HT-29 (cell line): ENCODE measurements at places on chromosomes 5 and 9.

GRCh38 chr9:36088020-36088419 is 48.5 kb upstream of the GLIPR2 start:
- no peak for DNase-seq

DNA sequence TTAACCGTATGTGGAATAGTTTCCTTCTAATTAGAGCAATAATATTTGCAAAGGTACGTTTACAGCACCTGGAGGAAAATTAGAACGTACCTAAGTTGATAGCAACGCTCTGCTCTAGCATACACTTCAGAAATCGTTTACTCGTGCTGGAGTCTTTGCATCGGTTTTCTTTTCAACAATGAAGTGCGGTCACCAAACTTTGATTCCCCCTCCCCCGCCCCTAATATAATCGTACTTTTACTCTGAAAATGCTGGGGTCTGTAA is 506 bp downstream of the ADAMTS19 start:
- no peak for DNase-seq

DNA sequence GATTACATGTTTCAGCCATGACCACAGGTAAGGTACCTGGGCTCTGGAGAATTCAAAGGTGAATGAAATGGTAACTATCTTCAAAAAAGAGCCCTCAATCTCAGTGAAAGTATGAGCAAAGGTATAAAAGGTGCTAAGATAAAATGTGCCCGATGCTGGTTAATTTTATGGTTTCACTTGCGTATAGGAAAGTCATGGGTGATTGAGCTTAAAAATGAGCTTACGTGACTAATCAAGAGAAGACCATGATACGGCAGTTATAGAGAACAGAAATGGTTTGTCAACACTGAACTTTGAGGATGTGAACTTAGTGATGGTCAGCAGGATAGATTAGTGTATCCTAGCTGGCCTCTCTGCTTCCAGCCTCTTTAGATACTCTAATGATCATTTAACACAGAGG is 320.1 kb downstream of the DEPDC1B start:
- no peak for DNase-seq

- no peak for DNase-seq
These were observed 155.8 kb upstream of the RAI14 start for GRCh38 chr5:34500236-34500847.

DNA sequence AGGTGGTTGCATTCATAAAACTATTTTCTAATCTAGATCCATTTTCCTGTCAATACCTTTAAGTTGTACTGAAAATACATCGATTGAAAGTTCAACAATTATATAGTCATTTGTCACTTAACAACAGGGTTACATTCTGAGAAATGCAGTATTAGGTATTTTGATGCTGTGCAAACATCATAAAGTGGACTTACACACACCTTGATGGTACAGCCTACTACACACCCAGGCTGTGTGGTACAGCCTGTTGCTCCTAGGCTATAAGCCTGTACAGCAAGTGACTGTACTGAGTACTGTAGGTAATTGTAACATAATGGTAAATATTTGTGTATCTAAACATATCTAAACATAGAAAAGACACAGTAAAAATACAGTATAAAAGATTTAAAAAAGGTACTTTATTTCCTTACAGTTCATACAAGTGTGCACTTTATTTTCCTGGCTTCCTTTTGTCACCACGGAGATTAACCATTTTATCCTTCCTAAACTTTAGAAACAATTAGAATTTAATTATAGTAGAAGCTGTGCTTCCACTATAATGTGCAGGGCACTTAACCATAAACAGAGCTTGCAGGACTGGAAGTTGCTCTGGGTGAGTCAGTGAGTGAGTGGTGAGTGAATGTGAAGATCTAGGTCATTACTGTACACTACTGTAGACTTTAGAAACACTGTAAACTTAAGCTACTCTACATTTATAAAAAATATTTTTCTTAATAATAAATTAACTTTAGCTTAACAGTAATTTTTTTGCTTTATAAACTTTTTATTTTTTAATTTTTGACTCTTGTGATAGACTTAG is 42.9 kb upstream of the MEF2C start:
- no peak for DNase-seq

DNA sequence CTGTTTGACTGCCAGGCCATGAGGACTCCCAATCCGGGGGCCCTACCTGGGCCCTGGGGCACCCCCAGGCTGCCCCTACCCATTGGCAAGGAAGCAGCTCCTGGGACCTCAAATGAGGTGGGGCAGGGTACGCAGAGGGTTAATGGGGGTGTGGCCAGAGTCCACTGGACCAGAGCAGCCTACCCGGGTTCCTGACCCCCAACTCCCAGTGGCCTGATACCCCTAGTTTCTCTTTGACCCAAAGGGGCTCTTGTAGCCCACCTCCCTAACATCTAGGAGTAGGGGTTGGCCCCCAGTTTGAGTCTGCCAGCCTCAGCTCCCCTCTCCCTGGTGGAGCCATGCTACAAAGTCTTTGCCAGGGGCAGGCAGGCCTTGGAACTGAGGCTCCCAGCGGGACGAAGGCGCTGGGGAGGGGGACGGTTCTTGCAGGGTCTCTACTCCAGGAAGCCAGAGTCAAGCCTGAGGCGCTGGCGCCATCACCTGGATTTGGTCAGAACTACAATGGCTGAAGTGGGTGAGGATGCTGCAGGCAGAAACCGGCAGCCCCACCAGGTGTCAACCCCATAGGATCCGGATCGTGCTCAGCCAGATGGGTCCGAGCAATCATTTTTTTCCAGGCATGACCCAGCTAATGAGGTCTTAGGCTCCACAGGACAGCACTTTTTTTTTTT is 8.4 kb upstream of the CERCAM start:
- DNase-seq, result no peak

GRCh38 chr9:34185778-34186551 is 7.1 kb downstream of the UBAP1 start:
- peak; percentile 83 for DNase-seq

DNA sequence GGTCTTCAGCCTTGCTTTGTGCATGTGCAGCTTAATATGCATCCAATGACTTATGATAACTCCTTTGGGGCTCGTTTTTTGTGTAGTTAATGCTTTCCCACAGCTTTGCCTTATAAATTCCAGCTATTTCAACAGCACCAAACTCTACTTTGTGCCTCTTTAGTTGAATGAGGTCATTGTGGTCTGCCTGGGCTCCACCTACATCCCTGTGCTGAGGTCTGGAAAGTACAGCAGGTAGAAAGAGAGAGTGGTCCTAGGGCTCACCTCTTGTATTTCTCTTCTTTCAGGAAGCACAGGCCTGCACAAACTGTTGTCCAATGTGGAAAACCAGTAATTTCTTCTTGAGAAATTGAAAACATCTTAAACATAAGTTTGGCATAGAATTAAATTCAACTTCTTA is 167.2 kb downstream of the XRCC4 start:
- DNase-seq, result no peak

DNA sequence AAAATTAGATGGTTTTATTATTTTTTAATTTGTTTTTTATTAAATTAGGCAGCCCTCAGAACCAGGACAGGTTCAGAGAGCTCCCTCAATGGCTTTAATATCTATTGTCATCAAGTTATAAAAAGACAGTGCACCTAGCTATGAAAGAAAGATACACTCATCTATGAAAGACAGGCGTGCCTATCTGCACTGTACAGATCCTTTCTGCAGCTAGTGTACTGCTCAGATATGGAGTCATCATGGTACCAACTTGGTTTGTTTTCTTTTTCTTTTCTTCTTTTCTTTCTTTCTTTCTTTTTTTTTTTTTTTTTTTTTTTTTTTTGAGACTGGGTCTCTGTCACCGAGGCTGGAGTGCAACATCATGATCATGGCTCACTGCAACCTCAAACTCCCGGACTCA is 54.8 kb upstream of the GPBP1 start:
- no peak for DNase-seq

DNA sequence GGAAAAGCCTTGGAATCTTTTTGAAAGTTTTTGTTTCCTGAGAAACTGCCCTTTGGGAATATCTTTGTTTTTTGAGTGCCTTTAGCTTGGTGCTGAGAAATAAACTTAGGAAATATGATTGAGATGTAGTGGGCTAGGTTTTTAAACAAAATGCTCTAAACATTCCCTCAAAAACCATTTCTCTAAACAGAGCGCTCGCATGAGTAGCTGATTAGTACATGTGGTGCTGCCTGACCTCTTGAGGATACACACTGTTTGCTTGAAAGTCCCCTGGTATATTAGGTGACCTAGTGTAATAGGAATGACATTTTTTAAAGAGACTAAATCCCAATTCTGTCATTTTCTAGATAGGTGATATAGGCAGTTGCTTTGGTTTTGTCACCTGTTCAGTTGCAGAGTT is 132.3 kb downstream of the ADAMTSL1 start:
- no peak for DNase-seq

DNA sequence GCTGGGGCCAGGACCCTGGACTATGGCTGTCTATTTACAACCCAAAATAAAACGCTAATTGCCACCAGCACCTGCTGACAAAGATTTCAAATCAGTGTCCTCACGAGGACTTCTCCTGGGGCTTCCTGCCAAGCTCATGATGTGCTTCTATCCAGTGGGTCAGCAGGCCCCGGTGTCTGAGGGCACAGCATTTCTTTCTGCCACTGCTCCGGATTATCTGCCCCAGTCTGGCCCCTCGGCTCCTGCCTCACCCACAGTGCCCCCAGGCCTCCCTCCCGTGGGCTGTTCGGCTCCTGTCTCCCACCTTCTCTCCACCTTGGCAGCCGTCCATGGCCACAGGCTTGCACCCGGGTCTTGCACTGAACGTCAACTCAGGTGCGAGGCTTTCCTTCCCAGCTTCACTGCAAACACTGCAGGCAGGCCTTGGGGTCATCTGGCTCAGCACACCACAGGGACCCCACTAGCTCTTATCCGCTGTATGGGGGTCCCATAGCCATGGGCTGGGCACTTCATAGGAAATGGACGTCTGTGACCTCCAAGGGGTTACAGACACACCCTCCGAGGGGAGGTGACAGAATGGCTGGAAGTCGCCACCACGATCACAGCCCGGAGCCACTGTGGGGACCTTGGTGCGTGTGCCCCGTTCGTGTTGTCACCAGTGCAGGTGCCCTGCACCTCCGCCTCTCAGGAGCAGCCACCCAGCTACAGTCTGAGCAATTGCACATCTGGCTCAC is 43.8 kb upstream of the FCN1 start:
- DNase-seq, result no peak

DNA sequence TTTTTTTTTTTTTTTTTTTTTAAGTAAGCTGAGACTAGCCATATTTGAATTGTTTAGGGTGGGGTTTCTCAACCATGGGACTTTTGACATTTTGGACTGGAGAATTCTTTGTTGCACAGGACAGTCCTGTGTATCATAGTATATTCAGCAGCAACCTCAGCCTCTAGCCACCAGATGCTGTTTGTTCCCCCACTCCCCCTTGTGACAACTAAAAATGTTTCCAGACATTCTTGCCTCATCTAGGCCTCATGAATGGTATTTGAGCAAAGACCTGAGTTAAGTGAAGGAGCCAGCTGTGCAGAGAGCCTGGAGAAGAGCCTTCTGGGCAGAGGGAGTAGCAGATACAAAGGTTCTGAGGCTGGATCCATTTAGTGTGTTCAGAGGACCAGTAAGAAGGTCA is 155.9 kb downstream of the SGCD start:
- DNase-seq, result no peak

GRCh38 chr9:94948567-94949235 is 222.2 kb downstream of the AOPEP start:
- no peak for DNase-seq

DNA sequence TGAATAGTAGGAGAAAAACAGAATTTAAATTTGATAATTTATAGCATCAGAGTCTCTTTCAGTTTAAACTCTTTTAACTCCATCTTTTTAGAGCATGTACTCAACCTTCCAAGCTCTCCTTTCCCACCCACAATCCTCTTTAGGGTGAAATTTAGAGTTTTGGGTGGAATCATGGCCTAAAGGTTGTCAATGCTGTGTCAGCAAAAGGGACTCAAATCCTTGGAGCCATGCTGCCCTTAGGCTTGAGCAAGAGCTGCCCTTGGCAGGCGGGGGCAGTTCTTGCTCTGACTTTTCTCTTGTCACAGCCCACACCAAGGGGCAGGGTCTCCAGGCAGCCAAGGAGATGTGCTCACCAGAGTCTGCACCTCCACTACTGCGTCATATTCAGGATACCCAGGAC is 102.4 kb downstream of the MTX3 start:
- no peak for DNase-seq

DNA sequence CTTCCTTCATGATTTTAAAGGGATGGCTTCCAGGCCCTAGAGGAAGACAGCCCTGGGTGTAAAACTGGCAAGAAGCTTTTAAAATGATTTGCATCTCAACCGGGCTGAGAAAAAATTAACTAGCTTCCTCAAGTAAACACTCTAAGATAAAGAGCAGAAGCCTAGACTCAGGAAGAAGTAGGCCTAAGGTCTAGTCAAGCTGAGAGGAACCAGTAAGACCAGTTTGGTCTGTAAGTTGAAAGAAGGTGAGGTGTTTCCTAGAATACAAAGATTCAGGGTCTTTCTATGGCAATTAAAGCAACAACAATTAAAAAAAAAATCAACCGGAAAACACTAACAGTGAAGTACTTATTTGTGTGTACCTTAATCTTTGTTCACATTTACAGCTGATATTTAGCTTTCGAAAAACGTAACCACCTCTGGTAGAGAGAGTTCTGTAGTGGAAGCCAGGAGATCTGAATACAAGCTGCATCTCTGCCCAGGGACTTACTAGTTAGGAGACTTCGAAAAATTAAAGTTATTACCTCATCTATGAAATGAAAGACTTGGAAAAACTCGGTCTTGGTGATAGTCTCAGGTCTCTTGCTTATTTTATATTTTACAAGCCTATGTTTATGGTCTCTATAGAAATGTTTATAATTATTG is 75.7 kb downstream of the TUSC1 start:
- peak; percentile 91 for DNase-seq

GRCh38 chr5:73095564-73096238 is 24.7 kb upstream of the TMEM171 start:
- no peak for DNase-seq

DNA sequence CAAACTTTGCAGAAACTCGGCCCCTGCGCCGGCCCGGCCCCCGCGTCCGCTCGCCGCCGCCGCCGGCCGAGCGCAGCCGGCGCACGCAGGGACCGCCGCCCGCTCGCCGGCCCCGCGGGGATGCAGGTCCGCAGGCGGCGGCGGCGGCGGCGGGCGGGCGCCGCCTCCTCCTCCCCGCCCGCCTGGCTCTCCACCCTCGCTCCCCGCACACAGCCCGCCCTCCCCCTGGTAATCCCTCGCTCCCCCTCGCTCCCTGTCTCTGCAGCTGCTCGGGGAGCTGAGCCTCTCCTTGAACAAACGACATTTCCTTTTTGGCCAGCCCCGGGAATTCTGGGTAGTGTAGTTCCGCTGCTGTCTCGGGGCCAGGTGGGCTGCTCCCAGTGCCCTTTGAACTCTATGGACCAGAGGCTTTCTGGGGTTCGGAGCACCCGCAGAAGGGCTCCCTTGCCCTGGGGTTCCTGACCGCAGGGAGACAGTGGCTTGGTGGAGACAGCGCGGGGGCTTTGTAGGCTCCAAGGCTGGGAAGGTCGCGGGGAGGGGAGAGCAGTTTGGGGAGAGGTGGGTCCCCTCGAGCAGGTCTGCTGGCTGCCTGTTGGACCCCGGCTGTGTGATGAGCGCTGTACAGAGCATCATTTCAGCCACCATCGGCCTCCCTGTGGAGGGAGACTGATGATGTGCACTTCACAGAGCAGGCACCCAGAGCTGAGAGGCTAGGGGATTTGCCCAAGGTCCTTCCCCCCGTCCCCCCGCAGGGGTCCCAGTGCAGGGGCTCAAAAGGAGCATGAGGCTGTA is 1.8 kb upstream of the FAM78A start:
- peak; percentile 56 for DNase-seq

GRCh38 chr5:41048986-41049385 is 22.2 kb downstream of the MROH2B start:
- no peak for DNase-seq

- DNase-seq, result no peak
These were observed 113.3 kb upstream of the LPCAT1 start for GRCh38 chr5:1636981-1637638.
